Stimulated activated CD8-positive, alpha-beta memory T cell treated with anti-CD3 and anti-CD28 coated beads, Interleukin-7, amount 100 ng/mL, for 1 hour (primary cell): ENCODE measurements at places on chromosomes 11 and 22.

DNA sequence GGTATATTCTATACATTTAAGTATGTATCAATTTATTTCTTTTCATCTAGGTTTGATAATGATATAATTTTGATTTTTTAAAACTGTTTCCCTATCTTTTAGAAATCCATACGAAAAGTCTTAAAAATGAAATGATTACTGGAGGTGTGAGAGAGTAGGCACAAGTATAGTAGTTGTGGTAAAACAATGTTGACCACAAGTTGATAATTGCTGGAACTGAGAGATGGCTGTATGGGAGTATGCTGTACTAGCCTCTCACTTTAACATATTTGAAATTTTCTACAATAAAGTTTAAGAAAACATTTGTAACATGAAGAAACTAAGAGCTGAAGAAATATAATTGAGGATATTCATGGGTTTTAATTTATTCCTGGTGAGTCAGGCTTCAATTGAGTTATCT, 30.0 kb downstream of the FSHB start:
- DNase-seq, result no peak

DNA sequence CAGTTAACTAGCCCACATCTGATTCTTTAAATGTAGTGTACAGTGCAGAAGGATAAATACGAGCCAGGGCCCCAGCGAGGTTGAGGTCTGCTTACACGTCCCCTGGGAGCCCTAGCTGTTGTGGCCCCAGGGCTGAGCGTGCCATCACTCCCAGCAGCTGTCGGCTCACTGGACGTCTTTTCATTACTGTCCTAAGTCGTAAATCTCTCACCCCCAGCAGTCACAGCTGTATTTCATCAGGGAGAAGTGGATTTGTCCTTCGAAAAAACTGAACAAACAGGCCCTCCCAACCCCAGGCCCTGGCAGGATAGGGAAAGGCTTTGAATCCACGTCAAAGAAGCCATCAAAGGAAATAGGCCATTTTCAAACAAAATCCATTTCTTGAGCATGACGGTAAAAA, 110.4 kb upstream of the CSNK2A3 start:
- no peak for DNase-seq

DNA sequence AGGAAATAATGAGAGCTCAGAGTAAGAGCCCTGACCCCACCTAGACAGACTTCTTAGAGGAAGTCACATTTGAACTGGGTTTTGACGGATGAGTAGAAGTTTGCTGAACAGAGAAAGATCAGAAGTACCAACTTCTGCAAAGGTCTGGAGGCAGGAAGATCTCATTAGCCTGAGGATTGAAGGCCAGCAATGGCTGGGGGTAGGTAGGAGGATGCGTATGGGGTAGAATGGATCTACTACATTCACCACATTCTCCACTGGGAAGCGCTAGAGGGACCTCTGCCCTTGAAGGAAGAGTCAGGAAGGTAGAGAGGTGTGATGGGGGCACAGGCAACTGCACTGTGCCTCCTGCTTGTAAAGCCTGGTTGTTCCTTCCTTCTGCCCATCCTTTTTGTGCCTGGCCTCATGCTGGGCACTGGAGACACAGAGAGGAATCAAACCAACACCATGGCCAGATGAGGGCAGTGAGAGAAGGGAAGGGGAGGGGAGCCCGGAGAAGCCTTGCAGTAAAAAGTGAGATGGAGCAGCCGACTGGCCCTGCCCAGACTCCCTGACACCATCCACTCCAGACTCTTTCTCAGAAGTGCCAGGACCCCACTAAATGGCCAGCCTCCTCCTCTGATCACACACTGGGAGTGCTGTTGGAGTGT, 4.9 kb downstream of the TPBGL start:
- no peak for DNase-seq

GRCh38 chr11:11622772-11623171, 967 bp upstream of the GALNT18 start:
- DNase-seq, result no peak

GRCh38 chr11:20762980-20763379, 93.6 kb downstream of the NELL1 start:
- no peak for DNase-seq

- no peak for DNase-seq
These were observed 78.7 kb downstream of the ENTHD1 start for GRCh38 chr22:39814899-39815298.

DNA sequence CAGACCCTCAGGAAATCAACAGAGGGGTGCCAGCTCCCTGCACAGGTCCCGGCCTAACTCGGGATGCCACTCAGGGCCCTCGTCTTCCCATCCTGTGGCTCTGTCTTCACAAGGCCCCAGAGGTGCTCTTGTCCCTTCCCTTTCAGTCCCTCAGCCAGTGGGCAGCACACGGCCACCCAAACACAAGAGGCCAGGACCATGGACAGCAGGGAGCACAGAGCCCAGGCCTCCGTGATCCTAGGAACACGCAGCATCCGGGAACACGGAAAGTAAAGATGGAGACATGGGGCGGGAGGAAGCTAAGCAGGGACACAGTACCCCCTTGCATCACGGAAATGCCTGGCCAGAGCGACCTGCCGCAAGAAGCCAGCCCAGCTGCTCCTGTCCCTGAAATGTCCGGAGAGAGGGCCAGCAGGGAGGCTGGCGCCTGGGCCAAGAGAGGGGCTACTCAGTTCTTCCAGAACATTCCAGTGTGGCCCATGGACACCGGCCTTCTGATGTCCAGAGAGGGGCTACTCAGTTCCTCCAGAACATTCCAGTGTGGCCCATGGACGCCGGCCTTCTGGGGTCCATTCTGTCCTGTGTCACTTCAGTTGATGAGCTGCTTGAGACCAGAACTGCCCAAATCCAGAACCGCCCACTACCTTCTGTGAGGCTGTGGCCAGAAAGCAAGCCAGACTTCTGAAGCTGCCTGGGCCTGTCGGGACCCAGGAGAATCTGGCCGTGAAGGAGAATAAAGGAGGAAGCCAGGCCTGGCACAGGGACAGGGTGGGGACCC, 274.0 kb downstream of the BRD1 start:
- DNase-seq, result no peak

- DNase-seq, result no peak
These were observed 1.0 kb downstream of the ST14 start for GRCh38 chr11:130160498-130161155.

DNA sequence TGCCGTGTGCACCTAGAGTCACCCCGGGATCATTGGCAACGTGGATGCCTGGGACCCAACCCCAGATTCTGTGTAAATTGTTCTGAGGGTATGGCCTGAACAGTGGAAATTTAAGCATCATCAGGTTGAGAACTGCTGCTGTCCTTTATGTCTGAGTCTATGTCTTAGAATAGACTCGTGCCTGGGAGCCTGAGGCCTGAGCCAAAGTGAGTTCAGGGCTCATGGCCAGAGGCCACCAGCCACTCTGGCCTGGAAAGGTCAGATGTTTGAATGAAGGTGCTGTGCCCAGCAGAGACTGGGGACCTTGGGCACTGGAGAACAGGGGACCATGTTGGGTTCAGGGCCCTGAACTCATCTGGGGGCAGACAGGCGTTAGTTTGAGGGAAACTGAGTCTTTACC, 91.1 kb downstream of the MYO18B start:
- DNase-seq, result no peak

GRCh38 chr11:115220423-115220822, 283.8 kb downstream of the CADM1 start:
- no peak for DNase-seq

- DNase-seq, result no peak
These were observed 6.0 kb downstream of the APOL1 start for GRCh38 chr22:36258701-36259614.

GRCh38 chr11:69828971-69829344, 9.7 kb upstream of the FGF3 start:
- DNase-seq, result no peak
